ENCODE measurements at places on chromosomes 1 and 21.

DNA sequence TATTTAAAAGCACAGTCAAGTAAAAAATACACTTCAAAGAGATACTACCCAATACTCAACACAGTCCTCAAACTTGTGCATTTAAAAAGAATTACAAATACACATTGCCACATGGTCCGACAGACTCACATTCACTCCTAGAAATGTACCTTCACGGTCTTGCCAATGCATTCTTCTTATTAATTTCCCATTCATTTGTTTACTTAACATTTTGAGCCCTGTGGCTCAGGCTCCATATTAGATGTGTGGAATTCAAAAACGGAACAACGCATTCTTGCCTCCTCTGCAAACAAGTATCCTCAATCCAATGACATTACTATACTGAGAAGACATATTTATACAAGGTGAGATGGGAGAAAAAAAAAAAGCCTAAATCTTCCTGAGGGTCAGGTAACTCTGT is 2.5 kb upstream of the DUSP23 start:
- no peak for DNase-seq

GRCh38 chr21:29308456-29308783 is 9.7 kb downstream of the BACH1 start:
- no peak for DNase-seq

DNA sequence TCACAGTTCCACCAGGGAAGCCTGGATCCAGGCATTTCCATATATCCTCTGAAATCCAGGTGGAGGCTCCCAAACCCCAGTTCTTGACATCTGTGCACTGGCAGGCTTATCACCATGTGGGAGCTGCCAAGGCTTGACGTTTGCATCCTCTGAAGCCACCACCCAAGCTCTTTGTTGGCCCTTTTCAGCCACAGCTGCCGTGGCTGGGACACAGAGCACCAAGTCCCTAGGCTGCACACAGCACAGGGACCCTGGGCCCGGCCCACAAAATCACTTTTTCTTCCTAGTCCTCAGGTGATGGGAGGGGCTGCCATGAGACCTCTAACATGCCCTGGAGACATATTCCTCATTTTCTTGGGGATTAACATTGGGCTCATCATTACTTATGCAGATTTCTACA is 22.3 kb downstream of the RNPC3 start:
- no peak for DNase-seq

- peak; percentile 18 for DNase-seq
Measured at GRCh38 chr1:160978510-160978927, 23.9 kb upstream of the ITLN2 start.

- no peak for DNase-seq
Measured at GRCh38 chr1:99639408-99639807, 6.5 kb upstream of the PALMD start.

GRCh38 chr1:11044849-11045427 is 2.1 kb downstream of the MASP2 start:
- no peak for DNase-seq

DNA sequence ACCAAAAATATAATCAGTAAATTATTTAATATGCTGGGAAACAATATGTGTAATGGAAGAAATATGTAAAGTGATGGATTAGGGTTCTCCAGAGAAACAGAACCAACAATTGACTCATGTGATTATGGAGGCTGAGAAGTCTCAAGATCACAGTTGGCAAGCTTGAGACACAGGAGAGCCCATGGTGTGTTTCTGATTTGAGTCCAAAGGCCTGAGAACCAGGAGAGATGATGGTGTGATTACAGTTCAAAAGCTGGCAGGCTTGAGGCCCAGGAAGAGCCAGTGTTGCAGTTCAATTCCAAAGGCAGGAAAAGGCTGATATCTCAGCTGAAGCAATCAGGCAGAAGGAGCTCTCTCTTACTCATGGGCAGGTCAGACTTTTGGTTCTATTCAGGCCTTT is 138.8 kb upstream of the NBPF11 start:
- DNase-seq = no peak

GRCh38 chr1:212982430-212983152 is 32.2 kb downstream of the VASH2 start:
- no peak for DNase-seq

- DNase-seq = no peak
Measured at GRCh38 chr1:25587290-25587689, 29.3 kb upstream of the MAN1C1 start.

- DNase-seq = peak; percentile 34
Measured at GRCh38 chr1:940107-941014, 16.6 kb downstream of the SAMD11 start.

DNA sequence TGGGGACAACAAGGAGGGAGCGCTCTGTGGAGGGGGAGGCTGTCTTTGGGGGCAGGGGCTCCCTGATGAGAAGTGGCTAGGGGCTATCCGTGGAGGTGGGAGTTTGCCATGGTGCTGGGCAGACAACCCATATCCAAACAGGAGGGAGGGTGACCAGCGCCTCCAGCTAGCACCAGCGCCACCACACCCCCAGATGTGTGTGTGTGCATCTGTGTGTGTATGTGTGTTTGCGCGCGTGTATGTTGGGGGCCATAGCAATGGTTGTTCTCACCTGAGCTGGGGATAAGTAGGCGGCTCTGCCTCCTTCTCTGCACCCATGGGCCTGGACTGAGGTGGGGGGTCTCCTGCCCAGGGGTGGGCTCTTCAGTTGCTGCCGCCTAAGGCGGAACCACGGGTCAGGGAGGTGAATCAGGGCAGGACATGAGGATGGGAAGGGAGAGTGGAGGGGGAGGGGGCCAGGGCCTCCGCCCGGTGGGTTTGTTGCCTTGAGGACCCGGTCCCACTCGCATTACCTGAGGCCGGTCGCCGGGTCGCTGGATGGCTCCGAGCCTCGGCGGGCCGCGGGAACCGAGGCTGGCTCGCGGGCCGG is 345 bp downstream of the HPCAL4 start:
- no peak for DNase-seq

DNA sequence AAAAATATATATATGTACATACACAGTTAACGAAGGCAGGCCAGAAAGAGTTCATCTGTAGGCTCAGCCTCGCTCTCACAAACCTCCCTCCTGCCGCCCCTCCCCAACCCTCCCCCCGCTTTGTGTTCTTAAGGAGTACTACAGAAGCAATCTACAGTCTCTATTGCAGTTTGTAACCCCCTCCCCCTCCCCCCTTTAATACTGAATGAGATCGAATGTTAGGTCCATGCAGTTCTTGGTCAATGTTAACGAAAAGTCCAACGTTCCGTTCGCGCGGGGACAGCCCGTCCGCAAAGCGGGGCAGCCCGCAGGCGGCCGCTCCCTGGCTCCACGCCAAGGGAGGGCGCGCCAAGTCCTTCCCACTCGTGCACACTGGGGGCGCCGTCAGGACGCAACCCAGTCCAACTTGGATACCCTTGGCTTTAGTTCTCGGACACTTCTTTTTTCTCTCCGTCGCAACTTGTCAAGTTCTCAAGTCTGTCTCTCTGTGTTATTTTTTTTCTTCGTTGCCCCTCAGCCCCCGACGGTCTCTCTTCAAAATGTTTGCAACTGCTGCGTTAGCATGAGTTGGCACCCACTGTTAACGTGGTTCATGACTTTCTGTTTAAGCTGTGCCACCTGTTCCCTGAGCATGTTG is 2.2 kb downstream of the JUN start:
- no peak for DNase-seq

GRCh38 chr1:29128739-29129138 is 5.0 kb upstream of the TMEM200B start:
- DNase-seq = no peak

DNA sequence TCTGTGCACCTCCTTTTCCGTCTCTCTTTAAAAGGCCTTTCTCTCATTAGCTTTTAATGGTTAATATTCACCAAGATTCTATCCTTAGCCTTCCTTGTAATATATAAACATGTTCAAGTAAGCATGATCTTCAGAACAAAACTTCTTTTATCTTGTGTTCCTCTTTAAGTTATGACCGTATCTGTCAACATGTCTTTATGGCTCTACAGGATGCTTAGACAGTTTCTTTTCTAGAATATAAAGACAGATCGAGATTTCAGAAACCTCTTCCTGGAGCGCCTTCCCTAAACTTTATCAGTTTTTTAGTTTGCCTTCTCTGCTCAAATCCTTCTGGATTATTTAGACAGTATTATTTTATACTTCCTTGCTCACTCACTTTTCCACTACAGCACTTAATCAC is 7.2 kb downstream of the RO60 start:
- no peak for DNase-seq

DNA sequence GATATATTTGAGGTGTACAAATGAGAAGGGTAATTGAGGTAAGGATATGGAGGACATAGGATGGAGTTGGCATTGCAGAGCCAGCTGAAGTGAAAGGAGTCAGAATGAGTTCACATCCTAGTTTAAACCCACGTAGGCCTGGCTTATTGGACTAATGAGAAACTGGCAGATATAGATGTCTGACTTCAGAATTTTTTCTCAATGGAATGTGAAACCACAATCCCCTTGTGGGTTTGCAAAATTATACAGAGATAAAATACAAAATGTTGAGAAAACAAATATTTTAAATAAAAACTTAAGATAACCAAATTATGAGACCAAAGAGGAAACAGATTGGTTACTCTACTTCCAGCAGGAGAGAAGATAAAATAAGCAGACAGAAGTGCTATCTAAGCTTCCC is 277.4 kb upstream of the LRRC7 start:
- peak; percentile 40 for DNase-seq

- DNase-seq = peak; percentile 79
Measured at GRCh38 chr1:27011058-27011764, 1.4 kb downstream of the TENT5B start.

DNA sequence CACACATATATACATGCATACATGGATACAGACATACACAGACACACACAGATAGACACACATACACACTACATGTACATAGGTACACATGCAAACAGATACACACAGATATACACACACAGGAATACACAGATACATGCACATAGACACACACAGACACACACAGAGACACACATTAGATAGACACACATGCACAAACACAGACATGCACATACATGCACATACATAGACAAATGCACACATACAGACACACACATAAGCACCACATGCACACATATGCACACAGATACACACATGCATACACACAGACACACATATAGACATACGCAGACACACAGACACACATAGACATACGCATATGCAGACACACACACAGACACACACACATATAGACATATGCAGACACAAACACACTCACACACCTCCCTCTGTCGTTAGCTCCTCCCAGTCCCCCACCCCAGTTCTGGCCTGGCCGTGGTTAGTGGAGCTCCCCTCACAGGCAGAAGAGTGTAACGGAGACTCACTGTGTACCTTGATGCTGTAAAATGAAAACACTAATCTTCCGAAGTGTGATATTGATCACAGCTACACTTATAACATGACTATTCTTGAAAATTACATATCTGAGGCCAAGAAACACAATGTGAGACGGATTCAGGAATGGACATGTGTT is 7.6 kb downstream of the UBASH3A start:
- DNase-seq = no peak

DNA sequence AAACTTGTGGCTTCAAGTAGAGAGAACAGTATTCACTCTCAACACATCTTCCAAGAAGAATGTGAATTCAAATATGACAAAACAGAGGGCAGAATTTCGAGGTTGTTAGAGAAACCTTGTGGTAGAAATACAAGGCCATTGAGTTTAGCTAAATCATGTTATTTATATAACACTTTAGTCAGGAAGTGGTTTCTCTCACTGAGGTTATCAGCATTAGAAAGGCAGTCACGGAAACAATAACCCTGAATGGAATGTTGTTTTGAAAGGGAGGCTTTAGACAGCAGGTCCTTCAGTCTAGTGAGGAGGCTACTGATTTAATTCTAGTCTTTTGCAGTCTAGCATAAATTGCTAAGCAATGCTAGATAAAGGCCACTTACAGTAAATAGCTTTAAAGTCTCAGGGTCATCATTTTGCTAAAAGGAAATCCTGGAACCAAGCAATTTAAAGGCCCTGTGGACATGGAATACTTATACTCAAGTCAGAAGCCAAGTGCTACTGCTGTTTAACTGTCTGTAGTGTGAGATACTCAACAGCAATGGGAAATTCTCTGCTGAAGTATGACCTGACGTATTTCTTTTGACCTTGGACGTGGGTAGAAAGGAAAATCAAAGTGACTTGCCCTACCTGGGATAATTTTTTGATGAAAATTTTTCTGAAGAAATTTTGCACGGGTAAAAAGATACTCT is 89.0 kb upstream of the CHODL start:
- DNase-seq = peak; percentile 6

DNA sequence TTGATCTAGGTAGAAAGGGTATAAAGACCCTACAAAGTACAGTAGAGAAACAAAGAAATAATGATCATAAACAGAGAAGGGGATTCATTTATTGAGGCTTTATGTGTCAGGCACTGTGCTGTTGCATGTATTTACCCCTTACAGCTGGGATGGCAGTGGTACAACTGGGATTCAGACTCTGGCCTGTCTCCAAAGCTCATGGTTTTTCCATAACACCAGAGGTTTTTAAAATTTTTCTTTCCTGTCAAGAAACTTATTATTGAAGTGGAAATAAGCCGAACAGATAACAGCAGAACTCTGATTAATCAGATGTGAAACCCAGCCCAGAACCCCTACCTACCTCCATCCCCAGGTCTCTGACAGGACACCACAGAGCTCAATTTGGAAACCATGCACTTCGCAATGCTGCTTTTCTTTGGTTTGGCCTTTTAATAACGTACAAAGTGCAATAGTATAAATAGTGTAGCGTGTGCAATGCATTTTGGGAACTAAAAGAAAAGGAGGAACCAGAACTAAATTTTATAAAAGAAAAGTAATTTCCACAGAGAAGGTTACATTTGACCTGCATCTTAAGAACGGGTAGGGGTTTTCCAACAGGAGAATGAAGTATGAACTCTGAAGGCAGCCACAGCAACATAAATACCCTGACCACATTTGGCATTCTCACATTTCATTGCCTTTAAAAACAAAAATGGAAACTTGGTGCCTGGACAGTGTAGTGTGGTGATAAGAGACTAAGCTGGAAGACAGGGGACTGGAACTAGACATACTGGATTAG is 92.0 kb upstream of the S1PR1 start:
- DNase-seq = no peak

DNA sequence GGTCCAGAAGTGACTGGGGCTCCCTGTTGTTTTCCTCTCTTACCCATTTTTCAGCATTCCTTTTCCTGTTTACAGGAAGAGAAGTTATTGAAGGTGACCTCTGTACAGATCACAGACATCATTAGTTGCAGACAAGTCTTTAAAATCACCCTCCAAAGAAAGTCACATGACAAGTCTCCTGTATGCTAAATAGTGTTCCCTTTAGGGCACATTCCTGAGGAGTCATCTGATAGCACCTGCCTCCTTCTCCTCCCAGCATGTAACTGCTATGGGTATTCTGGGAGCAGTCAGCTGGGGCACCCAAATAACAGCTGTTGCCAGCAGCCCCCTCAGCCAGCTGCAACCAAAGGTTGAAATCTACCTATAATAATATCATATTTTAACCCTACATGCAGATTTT is 200.6 kb downstream of the PTGER3 start:
- DNase-seq = no peak
